ENCODE measurements at places on chromosomes 16 and 17.

DNA sequence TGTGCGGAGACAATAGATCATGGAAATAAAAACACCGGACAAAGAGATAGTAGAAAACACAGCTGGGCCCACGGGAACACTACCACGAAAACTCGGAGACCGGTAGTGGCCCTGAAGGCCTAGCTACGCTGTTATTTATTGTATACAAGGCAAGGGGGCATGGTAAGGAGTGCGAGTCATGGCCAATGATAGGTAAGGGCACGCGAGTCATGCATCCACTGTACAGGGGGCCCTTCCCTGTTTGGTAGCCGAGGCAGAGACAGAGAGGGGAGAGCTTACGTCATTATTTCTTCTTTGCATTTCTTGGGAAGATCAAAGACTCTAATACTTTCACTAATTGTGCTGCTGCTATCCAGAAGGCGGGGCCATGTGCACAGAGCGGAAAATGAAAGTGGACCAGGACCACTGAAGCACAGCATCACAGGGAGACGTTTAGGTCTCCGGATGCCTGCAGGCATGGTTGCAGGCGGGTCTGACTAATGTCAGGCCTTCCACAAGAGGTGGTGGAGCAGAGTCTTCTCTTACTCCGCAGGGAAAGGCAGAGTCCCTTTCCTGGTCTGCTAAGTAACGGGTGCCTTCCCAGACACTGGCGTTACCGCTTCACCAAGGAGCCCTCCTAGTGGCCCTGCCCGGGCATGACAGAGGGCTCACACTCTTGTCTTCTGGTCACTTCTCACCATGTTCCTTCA lies 74.4 kb upstream of the ARL4D start:
- DNase-seq: peak; percentile 79

DNA sequence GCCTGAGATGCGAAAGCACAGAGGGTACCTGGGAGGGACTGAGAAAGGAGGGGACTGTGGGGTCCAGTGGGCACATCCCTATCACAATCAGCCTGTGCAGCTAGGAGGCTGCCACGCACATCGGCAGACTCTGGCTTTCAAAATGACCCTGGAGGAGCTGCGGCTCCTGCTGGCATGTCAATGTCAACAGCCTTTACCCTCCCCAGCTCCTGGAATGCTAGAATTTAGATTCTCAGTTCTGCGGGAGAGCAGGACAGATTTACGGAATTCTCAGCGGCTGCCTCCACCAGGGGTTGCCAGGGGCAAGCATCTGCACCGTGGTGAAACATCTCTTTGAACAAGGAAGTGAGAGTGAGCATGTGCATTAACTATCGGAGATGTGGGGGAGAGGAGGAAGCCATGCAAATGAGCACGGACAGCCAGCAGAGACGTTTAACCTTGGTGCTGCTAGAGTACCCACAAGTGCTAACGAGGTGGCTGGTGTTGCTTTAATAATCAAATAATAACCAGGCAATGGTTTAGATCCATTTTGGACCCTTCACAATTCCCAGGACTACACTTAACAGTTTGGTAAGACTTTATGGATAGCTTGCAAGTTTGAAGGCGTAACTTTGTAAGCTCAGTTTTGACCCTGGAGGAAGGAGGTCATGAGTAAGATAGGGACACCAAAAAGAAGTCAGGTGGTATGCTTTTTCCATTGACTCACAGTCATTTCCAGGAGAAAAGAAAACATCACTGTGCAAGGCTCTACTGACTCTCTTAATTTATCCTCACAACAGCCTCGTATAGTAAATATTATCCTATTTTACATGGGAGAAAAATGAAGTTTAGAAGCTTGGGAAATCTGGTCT lies 54.1 kb downstream of the XYLT1 start:
- peak; percentile 91 for DNase-seq

DNA sequence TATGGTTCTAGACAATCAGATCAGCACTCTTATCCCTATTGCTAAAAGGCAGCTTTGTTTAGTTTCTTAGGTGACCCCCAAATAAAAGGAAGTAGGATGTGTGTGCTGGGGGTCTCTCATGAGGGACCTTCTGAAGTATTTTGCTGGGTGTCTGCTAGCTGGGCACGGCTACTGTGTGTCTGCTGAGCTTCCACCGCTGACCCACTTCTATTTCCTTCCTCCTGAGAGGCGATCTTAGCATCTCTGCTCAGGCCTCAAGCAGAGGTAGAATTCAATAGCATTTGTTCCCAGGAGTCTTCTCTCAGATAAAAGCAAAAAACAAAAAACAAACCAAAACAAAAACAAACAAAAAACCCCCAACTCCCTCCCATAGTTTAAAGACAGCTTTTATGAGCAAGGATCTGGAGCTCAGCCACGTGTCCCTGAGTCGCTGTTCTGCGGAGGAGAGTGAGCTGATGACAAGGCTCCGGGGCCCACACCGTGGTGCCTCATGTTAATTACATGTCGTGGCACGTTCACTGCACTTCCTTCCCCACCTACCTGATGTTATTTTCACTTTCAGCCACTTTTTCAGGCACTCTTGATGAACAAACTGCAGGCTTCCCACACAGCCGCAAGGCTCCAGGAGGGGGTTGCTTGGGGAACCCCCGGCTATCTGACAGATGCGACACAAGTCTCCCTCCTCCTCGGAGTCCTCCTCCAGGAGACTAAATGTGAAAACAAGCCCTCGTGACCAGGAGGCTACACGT lies 83.5 kb downstream of the MARCHF10 start:
- DNase-seq: peak; percentile 95

DNA sequence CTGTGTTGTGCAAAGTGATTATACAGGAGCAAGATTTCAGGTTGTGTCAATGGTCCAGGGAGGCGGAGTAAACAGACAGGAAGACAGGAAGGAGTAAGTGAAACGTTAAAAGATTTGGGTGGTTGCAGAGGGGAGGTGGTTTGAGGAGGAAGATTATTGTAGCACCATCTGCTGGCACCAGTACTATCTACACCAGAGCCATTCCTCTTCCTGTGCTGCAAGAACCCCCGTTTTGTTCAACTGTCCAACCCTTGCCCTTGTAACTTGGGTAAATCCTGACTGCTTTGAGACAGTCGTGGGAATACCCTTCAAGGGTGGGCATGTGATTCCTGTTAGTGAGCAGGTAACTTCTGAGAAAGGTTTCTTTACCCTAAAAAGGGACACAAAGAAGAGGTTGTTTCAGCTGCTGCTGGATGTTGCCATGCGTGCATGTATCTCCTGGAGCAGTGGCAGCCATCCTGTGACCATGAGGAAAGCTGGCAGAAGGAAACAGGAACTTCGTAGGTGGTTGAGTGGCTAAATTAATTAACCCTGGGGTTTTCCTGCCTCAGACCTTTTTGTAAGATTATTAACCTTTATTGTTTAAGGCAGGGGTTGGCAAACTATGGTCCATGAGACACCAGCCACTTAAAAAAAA lies 124.1 kb downstream of the PRKCA start:
- DNase-seq: peak; percentile 71

DNA sequence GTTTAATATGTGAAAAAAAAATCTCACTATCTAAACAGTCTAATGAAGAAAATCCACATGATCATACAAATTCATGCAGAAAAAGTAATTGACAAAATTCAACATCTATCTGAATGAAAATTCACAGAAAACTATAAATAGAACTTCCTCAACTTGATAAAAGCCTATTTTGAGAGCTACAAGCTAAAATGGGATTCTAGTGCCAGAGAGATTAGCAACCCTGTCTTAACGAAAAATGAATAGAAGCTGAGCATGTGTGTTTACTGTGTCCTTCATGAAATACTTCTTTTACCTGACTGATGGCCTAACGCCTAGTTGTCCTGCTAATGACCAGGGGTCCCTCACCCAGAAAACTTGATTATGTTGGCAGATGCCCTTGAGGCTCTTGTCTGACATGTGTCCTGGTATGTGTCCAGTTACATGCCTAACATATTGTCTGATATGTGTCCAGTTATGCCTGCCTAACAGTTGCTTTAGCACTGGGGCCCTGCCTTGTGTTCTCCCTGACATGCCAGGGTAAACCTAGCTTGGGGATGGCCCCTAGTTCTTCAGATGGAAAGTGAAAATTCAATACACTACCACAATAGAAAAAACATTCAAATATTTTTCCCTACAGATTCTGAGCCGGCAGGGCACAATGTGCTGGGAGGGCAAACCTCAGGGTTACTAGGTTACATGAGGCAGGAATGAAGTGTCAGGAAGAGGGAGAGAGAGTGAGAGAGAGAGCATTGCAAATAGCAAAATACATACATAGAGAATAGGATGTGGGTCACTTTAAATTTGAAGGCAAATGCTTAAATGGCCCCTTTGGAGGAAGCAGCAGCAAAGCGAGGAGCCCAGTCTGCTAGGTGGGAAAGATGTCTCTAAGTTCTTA lies 834.0 kb downstream of the CDH11 start:
- DNase-seq: no peak

DNA sequence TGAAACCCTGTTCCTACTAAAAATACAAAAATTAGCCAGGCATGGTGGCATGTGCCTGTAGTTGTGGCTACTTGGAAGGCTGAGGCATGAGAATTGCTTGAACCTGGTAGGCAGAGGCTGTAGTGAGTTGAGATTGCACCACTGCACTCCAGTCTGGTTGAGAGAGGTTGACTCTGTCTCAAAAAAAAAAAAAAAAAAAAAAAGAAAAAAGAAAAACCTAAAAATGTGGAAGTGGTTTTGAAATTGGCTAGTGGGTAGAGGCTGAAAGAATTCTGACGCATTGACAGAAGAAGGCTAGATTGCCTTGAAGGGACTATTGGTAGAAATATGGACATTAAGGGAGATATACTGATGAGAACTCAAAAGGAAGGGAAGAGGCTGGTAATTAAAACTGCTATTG lies 33.6 kb upstream of the CPPED1 start:
- no peak for DNase-seq

GRCh38 chr16:11603331-11603750 lies 16.6 kb upstream of the LITAF start:
- DNase-seq: no peak
